ENCODE measurements at places on chromosomes 11 and 22. TPM values are rescaled to one million over a fixed set of nuclear protein-coding genes. Genes with fewer than 3 reads are reported as not detected.

- no peak for DNase-seq
Observed at GRCh38 chr11:93783765-93784144, 327 bp upstream of the MED17 start.

- no peak for DNase-seq
Observed at GRCh38 chr11:125941619-125942611, 3.9 kb upstream of the VSIG10L2 start.

DNA sequence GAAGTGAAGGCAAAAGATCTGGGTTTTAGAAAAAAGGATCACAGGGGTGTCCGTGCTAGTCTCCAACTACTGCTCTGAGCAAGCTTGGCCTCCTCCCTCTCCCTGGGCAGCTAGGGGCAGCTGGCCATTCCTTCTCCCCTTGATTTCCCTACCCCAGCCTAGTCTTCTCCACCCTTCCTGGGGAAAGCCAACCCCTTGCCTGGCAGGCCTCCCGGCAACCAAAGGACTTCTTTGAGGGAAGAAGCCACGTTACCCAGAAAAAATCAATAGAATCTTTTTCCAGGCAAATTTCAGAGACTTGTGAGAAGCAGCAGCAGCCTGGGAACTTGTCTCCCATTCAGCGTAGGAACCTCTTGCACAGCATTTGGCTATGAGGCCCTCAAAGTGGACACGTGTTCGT, 91.5 kb downstream of the MIAT start:
- no peak for DNase-seq

- DNase-seq: no peak
Observed at GRCh38 chr11:130646881-130647280, 198.4 kb downstream of the ADAMTS15 start.

DNA sequence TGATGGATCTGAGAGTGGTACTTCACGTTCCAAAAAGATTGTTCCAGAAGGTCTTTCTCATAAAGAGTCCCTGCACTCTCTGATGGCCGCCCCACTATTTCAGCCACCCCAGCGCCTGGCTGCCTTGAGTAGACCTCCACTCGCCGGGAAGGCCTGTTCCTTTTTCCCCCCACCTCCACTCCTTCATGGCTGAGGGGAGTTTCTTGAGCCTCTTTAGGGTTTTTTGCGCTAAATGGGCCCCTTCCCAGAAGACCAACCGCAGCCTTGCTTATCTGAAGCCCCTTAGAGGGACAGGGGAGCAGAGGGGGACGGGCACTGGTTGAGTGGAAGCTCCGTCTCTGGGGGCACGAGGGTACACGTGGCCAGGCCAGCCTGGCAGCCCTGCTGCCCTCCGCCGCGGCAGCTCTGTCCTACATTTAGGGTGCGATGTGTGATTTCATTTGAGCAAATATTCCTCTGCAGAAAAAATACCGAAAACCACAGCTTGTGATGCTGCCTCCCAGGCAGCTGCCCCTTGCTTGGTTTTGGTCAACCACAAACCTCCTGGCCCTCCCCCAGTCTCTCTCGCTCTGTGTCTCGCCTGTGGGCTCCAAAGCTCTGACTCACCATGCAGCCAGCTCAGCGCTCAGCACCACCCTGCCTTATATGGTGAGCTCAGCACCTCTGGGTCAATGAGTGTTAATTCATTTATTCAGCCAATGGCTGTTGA, 88.7 kb downstream of the TP53I11 start:
- DNase-seq: peak; percentile 80

DNA sequence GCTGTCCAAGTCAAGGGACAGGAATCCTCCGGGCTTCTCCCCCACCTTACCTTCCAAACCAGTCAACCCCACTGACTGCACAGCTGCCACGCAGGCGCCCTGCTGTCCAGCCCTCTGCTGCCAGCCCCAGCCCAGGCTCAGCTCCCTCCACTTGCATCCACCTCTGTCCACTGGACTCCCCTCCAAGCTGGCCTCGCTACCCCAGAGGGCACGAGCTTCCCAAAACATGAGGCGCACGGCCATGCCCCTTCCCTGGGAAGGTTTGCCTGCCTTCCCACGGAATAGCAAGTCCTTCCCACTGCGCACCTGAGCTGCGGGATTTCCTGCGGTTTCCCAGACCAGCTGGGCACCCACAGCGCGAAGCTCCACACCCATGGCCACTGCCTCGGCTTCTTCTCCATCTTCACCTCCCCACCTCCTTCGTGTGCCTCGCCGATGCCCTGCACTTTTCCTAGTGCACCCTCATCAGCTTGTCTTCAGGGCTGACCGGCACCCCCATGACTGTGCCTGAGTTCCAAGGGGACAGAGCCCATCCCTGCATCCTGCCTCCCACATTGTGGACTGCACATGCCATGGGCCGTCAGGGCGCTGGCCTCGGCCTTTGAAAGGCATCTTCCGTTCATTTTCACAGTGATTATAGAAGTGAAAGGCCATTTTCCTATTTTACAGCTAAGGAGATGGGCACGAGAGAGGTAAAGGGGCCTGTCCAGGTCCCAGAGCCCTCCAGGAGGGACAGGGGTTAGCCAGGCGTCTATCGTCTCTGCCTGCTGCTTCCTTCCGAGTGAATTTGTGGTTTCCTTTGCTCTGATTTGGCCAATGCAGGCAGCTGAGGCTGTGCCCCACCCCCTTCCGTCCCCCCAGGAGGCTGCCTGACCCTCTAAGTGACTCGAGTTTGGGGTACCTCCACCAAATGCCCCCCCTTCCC, 16.4 kb downstream of the IFITM10 start:
- DNase-seq: no peak

DNA sequence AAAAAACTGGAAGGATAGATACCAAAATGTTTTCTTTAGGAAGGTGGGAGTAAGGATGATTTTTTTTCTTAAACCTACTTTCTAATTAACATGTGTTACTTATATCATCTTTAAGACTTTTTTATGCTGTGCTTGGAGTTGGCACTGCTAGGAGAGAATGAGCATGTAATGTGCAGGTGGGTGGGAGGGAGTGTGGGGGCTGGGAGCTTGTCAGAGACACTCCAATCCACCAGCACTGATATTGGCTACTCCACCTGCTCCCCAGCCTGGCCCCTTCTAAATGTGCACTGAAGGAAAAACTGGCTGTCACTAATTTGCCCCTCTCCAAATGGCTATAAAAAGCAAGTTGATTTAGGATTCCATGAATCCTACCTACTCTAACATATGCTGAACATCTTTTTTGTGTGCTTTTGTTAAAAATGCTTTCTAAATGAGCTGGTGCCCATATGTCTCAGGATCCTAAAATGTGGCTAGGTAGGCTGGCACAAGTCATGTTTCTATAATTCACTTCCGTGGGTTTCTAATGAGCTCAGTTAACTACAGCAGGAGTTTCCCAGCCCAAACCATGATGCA, 44.3 kb upstream of the BMAL1 start:
- no peak for DNase-seq

DNA sequence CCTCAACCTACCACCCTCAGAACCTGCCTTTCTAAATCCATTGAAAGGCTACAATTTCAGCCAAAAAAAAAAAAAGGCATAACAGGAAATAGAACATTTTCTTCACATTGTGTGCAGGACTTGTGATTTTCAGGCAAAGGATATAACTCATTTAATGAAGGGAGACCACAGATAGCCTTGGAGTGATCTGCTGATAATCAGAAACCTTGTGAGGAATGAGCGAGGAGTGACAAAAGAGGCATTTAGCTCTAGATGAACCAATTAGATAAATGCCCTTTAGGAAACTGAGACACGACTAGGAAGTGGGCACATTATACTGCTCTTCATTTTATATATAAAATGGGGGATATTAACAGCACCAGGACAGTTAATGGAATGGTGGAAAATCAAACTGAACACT, 216.5 kb upstream of the GRIA4 start:
- DNase-seq: no peak

- no peak for DNase-seq
Observed at GRCh38 chr11:69008737-69009440, 4.2 kb downstream of the MRGPRF start.

GRCh38 chr11:3737386-3737933, 59.9 kb downstream of the NUP98 start:
- no peak for DNase-seq

DNA sequence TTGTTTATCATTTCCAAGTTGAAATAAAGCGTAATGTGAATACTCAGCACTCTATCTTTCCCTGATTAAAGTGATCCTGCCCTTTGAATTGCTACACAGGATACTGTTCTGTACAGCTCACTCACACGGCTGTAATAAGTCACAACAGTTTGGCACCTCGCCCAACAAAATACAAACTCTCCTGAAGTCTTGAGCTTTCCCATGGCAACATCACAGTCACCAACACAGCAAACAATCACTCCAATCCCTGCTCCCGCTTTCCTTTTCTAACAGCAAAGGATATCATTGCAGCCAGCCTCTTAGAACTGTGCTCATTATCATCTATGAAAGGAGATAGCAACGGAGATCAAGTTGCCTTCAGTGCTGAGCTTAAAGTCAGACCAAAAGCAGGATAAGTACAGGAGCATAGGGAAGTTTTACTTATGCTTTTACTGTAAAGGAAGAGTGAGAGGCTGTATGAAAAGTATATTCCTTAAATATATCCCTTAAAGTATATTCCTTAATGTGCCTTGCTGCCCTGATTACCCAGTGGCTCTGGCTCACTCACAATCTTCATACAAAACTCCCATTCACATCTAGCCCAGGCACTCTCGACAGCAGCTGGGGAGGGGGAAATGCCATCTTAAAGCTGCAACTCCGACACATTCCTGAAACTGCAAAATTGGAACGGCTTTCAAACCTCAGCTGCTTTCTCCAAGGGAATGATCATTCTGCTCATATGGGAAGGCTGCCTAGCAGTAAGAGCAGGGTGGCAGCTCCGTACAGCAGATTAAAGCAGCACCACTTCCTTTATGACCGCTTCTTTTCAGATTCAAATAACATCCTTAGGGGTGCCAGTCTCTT, 35.8 kb downstream of the MAML2 start:
- peak; percentile 100 for DNase-seq

GRCh38 chr22:27985323-27986275, 66.5 kb upstream of the PITPNB start:
- no peak for DNase-seq

GRCh38 chr11:93330446-93330984, at the start of gene DEUP1:
DEUP1 (plus strand) TSS chr11:93330742; CDS start chr11:93332260, 1,518 bp downstream.
- DNase-seq: no peak

GRCh38 chr11:43765194-43765593, 84.7 kb downstream of the HSD17B12 start:
- DNase-seq: no peak

- DNase-seq: no peak
Observed at GRCh38 chr22:19962246-19962908, 20.8 kb upstream of the TXNRD2 start.

- DNase-seq: no peak
Observed at GRCh38 chr11:117950993-117951961, 22.1 kb upstream of the TMPRSS13 start.

DNA sequence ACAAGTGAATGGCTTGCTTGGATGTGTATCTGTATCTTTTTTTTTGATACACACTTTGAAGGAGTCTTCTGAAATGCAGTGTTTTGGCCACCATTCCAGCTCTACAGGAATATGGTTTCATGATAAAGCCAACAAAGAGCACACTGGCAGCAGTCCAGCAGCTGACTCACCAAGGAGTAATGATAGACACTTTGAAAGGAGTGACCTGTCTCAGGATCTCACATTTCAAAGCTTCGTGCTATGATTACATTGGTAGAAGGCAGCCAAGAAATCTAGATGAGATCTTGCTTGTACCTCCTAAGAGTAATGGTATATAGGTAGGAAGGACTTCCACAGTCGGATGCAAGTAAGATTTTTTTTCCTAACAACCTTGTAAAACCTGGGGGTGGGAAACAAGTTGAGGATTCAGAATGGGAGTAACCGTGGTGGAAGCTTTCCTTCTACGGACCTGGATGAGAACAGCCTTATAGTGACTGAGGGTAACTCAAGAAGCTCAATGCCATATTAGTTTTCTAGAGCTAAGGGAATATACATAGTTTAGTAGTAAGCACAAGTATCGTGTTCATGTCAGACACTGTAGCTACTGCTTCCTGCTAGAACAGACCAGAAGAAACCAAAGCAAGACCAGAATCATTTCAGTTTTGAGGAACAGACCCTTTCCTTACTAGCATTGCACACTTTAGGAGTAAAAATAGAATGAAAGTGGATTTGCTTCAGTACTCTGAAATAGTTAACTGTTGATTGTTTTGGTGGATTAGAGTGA, 25.0 kb downstream of the MTMR3 start:
- DNase-seq: peak; percentile 82

GRCh38 chr11:76277298-76278175, 71.2 kb upstream of the WNT11 start:
- DNase-seq: no peak

- no peak for DNase-seq
Observed at GRCh38 chr22:50535113-50535512, 5.3 kb upstream of the TYMP start.

DNA sequence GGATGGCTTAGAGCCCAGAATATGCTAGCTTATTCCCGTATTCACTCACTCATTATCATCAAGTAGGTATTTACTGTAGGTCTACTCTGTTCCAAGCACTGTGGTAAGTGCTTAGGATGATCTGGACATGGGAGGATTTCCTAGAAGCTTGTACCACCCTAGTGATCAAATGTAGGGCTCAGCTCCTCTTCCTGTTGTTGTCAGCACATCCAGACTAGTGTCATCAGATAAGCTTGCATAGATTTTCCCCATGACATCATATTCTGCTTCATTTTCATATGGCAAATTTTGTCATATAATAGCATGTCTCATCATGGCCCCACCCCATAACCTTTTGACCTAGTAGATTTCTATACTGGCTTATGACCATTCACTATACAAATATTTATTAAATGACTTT, 19.3 kb upstream of the NUCB2 start:
- no peak for DNase-seq

OR8G5 gene
- not detected for total RNA-seq

C11orf91 gene
- total RNA-seq: not detected

PLXNB2 gene
- total RNA-seq: 55.5 TPM

TRPC6 gene
- total RNA-seq: 0.04 TPM

CHRDL2 gene
- total RNA-seq: not detected

Data from pulmonary artery endothelial cell (primary cell).